ENCODE measurements at places on chromosomes 7 and 10.

- DNase-seq = no peak
Measured at GRCh38 chr10:67723601-67724000, 27.6 kb upstream of the CTNNA3 start.

GRCh38 chr7:30396389-30396788, 82.2 kb downstream of the NOD1 start:
- peak; percentile 19 for DNase-seq

- no peak for DNase-seq
Measured at GRCh38 chr10:130804778-130805634, 506.5 kb downstream of the TCERG1L start.

DNA sequence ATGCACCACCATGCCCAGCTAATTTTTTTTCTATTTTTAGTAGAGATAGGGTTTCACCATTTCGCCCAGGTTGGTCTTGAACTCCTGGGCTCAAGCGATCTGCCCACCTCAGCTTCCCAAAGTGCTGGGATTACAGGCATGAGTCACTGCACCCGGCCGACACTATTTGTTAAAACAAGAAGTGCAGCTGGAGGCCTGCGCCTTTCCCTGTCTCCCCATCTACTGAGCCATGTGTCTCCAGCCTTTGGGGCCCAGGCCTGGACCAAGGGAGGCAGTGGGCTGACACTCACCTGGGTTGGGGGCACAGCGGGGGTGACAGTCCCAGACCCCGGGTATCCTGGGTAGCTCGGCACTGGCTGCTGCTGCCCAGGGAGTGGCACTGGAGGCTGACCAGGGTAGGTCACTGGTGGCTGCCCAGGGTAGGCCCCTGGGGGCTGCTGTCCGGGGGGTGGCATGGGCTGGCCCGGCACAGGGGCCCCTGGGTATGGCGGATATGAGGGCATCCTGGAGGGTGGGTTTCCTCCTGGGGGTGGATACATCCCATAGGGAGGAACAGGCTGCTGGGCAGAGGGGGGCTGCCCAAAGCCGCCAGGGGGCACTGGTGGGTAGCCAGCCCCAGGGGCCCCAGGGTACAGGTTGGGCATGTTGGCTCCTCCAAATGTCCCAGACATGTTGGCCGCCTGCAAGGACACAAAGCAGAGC, 36.3 kb downstream of the PLAC9 start:
- DNase-seq = no peak

GRCh38 chr7:18495412-18496340, at the start of gene HDAC9:
TSS of gene HDAC9 (plus strand) at chr7:18495749. CDS start at chr7:18496303, 554 bp downstream.
- DNase-seq = no peak

GRCh38 chr7:154427533-154427932, 375.3 kb downstream of the DPP6 start:
- no peak for DNase-seq

DNA sequence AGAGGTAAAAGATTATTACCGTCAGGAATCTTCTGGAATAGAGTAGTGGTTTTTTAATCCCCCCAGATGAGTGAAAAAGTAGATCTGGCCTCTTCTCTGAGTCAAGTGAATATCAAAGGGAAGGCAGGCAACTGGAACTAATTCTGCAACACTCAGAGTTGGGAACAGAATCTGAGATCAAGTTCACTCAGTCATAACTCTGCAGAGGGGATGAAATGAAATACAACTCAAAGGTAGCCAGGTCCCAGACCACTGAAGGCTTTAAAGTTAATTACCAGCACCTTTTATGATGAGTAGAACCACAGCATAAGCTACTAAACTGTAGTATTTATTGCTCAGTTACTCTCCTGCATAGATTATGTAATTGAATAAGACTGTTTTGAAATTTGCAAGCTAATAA, 455.6 kb upstream of the AKR1E2 start:
- no peak for DNase-seq

DNA sequence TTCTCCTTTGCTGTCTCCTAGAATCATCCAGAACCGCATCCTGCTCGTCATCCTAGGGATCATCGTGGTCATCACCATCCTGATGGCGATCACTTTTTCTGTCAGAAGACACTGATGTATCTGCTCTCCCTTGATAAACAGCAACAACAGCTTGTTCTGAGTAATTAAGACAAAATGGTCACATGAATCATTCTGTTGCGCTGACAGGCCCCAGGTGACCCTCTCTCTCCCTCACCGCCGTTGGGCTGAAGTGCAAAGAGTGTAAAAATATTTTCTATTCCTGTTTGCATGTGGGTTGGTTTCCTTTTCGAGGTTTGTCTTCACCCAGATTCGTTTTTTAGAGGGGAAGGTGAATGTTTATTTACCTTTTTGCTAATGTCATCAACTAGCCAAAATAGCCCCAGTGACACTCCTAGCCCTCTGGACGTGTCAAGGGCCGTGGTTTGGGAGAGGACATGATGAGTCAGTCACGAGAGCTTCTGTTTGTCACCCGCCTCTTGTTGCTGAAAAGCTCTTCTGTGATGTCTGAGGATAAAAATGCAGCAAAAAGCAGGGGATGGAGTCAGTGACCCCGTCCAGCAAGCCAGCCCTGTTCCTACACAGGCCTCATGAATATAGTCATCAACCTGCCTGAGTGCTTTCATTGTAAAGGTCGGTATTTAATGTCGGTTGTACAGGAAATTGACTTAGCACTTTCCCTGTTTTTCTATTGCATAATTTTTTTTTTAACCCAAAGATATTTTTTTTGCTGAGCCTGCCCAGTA, 134.6 kb upstream of the TCF7L2 start:
- DNase-seq = no peak

Data from T47D (cell line).